ENCODE measurements at places on chromosomes 1 and 21. TPM values are rescaled to one million over a fixed set of nuclear protein-coding genes. Genes with fewer than 3 reads are reported as not detected.

DNA sequence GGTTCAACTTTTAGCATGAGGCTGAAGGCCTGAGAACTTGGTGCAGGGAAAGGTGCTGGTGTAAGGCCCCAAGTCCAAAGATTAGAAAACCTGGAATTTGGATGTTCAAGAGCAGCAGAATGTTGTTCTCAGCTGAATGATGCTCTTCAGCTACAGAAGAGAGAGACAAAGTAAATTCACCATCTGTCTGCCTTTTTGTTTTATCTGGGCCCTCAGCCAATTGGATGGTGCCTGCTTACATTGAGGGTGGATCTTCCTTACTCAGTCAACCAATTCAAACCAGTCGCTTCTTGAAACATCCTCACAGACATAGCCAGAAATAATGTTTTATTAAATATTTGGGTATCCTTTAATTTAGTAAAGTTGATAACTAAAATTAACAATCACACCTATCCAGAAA lies 748.2 kb upstream of the ADAMTS5 start:
- no peak for DNase-seq

DNA sequence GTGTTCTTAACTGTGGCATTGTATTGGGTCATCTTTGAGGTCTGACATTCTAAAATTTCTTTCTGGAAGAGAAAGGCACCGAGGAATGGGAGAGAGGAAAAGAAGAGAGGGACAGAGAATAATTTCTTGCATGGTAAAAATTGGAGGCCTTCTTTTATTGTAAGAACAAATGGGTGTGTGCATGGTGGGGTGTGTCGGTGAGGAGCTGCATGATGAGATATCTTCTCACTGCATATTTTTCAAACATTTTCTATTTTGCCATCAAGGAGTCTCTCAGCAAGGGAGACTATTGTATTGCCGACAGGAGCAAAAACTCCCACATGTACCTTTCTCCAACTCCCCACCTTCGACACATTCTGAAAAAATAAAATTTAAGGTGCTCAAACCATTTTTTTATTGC lies 6.5 kb upstream of the CTSE start:
- DNase-seq: no peak

DNA sequence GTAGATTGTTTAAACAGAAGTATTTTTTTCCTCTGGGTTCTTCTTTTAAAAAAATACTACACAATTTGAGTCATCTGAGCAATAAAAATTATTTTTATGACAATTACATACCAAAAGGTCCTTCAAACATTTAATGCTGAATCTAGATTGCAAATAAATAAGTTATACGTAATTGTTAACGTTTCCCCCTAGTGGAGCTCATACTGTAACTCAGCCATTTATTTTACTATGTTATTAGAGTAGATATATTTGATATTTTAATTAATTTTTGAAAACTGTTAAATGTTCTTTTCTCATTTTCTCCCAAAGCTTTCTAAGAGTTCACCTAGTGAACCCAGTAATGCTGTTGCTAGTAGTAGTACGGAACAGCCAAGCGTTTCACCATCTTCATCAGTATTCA lies 33.5 kb downstream of the ZMYM1 start:
- DNase-seq: no peak

GRCh38 chr1:17572264-17572985 lies 32.9 kb downstream of the ARHGEF10L start:
- no peak for DNase-seq

Gene SPATA6
- 11.0 TPM for total RNA-seq

- DNase-seq: no peak
Measured at GRCh38 chr1:65114322-65114721, 33.7 kb upstream of the AK4 start.

GRCh38 chr1:235996048-235996785 lies 68.7 kb downstream of the NID1 start:
- DNase-seq: no peak

GRCh38 chr1:40414331-40414730 lies 35.9 kb upstream of the ZFP69B start:
- DNase-seq: no peak

DNA sequence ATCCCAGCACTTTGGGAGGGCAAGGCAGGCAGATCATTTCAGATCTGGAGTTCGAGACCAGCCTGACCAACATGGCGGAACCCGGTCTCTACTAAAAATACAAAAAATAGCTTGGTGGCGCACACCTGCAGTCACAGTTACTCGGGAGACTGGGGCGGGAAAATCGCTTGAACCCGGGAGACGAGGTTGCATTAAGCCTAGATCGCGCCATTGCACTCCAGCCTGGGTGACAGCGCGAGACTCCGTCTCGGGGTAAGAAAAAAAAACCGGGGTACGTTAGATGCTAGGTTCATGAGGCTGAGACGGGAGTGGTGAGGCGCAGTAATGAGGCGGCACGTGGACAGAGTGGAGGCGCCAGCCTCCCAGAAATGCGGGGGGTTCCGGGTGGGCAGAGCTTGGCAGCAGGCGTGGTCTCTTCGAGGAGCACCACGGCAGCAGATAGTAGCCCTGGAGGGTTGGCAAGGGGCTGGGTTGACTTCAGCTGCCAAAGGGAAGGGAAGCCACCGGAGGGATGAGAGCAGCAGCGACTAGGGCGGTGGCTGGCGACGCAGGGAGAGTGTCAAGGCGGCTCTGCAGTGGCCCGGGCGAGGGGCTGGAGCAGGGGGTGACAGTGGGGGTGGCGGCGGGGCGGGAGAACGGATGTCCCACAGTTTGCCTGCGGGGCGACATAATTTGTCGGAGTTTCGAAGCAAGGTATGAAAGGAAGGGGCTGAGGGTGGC lies 832 bp downstream of the MRPL20 start:
- DNase-seq: no peak
